ENCODE measurements at places on chromosomes 7 and 10. TPM values are rescaled to one million over a fixed set of nuclear protein-coding genes. Genes with fewer than 3 reads are reported as not detected.

Gene SLC18A3
- total RNA-seq = not detected

Gene MKI67
- 23.2 TPM for total RNA-seq

Gene OR2A5
- total RNA-seq = not detected

Gene VSTM4
- total RNA-seq = 0.25 TPM

Gene KLF14
- not detected for total RNA-seq

Gene NKX1-2
- total RNA-seq = not detected

Gene SP4
- total RNA-seq = 8.9 TPM

Gene RASSF4
- total RNA-seq = 9.4 TPM

Gene FAS
- total RNA-seq = 16.8 TPM

Gene TCF7L2
- total RNA-seq = 4.0 TPM

Gene KCP
- total RNA-seq = not detected

Gene HMX2
- total RNA-seq = not detected

Gene SAMD9L
- 26.6 TPM for total RNA-seq

Gene CFTR
- not detected for total RNA-seq

Gene TMEM229A
- not detected for total RNA-seq

Gene WEE2
- not detected for total RNA-seq

Gene MMRN2
- total RNA-seq = 292 TPM

Gene MDFIC
- total RNA-seq = 36.6 TPM

Gene PVRIG
- not detected for total RNA-seq

Gene GNAI1
- total RNA-seq = 33.2 TPM

Gene VENTX
- not detected for total RNA-seq

Gene RNF133
- total RNA-seq = 0.32 TPM

Gene OR9A2
- not detected for total RNA-seq

Gene C10orf62
- total RNA-seq = 0.06 TPM

Gene EGFR
- 0.97 TPM for total RNA-seq

Gene TMEM139
- not detected for total RNA-seq

Gene ANKRD1
- 1,685 TPM for total RNA-seq

Gene JCAD
- 124 TPM for total RNA-seq

Gene TBX20
- not detected for total RNA-seq

Gene ACTL6B
- total RNA-seq = not detected

Gene UROS
- total RNA-seq = 37.4 TPM

Gene TMEM225B
- not detected for total RNA-seq

Gene HOXA10
- total RNA-seq = 2.6 TPM

Gene GCK
- total RNA-seq = 0.25 TPM
